ENCODE measurements at places on chromosomes 13 and 19.

GRCh38 chr13:20716951-20717350, 13.5 kb downstream of the IL17D start:
- DNase-seq: no peak

GRCh38 chr13:104114101-104114500, 1047.9 kb upstream of the SLC10A2 start:
- no peak for DNase-seq

DNA sequence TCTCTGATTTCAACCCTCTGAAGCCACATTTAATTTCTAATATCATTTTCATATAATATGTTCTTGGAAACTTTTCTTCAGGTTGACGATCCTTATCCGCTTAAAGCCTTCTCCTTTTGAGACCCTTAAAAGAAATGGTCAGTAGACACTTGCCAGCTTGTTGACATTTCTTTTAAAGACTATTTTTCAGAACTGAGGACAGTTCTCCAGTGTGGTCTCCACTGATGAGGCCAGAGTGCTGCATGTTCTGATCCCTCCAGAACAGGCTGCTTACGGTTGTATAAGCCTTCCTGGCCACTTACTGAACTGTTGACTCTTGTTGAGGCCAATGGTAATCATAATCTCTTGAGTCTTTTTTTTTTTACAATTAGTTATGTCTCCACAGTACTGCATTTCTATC, 477.3 kb downstream of the FGF9 start:
- no peak for DNase-seq

DNA sequence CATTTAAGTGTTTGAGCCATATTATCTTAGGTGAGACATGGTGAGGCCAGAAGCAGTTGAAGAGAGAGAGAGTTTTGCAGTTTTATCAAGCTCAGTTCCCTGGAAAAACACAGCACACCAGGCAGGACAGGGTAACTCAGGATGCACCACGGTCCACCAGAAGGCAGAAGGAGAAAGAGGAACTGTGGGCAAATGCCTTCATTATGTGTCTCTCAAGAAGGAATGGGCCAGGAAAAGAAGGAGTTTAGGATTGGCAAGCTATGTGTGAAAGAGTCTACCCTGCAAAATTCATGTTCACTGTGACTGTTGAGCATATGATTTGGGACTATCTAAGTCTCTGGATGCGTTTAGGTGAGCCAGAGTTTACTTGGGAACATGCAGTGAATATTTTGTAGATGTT, 934.5 kb upstream of the MIR17HG start:
- no peak for DNase-seq

GRCh38 chr19:1613808-1614570, 8.7 kb upstream of the UQCR11 start:
- DNase-seq: no peak

- DNase-seq: no peak
Observed at GRCh38 chr13:110486061-110486715, 75.3 kb downstream of the RAB20 start.

- no peak for DNase-seq
Observed at GRCh38 chr19:40521276-40521675, 54.5 kb downstream of the SPTBN4 start.

GRCh38 chr13:72255908-72256307, 388.9 kb upstream of the DACH1 start:
- peak; percentile 56 for DNase-seq

DNA sequence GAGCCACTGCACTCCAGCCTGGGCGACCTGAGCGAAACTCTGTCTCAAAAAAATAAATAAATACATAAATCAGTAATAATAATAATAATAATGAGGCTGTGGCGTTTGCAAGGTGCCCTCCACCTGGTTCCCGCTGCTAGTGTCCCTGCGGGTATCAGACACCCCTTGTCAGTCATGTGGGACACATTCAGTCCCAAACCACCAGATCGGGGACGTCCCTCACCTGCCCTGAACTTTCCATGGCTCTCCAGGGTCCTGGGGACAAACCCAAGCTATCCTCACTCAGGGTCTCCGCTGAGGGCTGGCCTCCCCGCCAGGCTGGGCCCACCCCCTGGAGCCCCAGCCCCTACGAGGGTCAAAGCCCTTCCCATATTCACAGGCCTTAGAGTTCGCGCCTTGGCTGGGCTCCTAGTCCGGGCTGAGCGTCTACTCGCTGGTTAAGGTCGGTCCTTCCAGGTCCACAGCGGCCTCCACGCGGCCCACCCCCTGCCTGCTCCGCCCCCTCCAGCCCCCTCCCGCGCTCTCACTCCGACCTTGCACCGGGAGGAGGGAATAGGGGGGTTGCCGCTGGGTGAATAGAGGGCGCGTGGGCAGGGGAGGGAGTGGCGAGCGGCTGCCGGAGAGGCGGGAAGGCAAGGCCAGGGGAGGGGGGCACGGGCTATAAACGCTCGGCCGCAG, 349 bp upstream of the KISS1R start:
- DNase-seq: no peak

DNA sequence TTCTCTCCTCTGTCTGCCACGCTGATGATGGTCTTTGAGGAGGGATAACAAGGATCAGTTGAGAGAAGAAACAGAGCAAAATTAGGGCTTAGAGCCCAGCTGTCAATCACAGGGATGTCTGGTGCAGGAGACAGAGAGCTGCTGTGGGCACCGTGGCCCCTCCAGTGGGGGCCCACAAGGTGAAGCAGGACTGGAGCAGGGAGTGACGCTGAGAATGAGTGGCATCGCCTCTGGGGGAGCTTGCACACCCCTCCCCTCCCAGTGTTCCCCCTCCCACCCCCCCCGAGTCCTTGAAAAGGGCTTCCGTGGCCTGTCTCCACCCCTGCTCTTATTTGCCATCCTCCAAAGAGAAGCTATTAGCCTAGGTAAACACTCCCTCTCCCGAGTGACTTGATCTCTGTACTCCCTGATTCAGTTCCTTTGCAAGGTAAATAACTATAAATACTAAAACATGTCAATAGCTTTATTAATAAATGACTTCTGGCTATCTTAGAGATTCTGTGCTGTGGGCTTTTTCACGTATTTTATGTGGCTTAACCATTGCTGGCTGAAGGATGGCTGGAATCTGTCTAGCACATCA, 440.0 kb downstream of the ZNF536 start:
- DNase-seq: no peak

- no peak for DNase-seq
Observed at GRCh38 chr19:53977991-53978731, 13.3 kb upstream of the CACNG6 start.

GRCh38 chr19:7994114-7994513, 11.3 kb downstream of the ELAVL1 start:
- DNase-seq: no peak

- no peak for DNase-seq
Observed at GRCh38 chr13:98307463-98308085, 130.5 kb upstream of the RNF113B start.

GRCh38 chr19:47641891-47642485, 33.1 kb downstream of the BICRA start:
- DNase-seq: no peak

DNA sequence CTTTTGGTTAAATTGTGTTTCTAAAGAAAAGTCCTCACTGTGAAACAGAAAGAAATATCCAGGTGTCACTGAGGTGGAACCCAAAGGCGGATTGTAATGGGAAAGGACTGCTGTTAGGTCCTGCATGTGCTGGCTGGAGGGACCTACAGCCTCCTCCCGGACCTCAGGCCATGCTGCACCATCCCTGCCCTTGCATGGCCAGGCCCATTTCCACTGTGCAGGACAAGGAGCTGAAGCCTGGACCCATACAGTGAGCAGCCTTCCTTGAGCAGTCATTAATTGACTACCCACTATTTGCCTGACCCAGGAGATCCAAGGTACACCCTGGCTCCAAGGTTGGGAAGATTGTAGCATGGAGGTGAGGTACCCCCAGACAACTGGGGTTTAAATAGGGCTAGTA, 17.6 kb downstream of the VSTM2B start:
- no peak for DNase-seq

GRCh38 chr19:33647146-33647545, 25.4 kb downstream of the CHST8 start:
- DNase-seq: no peak

- DNase-seq: no peak
Observed at GRCh38 chr19:16928351-16928750, 39.6 kb downstream of the F2RL3 start.

- DNase-seq: no peak
Observed at GRCh38 chr19:50497022-50497405, 14.0 kb downstream of the JOSD2 start.
